Spleen (tissue), 13 donors: ENCODE measurements at places on chromosomes 7 and 10. TPM values are rescaled to one million over a fixed set of nuclear protein-coding genes. Genes with fewer than 3 reads are reported as not detected.
A peak's percentile ranks its signal among the peaks of the same experiment; 100 is the strongest.

DNA sequence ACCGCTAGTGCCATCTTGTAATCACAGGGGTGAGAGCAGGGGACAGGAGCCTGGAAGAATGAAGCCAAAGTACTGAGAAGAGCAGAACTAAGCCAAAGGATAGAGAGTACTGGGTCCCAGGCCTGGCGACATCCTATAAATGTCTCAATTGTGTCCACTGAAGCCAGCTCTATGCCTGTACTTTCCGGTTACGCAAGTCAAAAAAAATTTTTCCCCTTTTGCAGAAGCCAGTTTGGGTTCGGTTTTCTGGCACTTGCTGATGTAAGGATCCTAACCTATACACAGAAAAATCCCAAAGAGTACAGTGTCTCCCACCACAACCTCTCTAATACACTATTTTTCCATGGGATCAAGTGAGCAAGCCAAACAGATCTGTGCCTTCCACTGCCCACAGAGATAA is 61.1 kb downstream of the PLXNA4 start:
- H3K27ac ChIP-seq, result no peak overlapping the region
- no peaks in the 10 kb centered on the region for H3K4me1 ChIP-seq
- H3K27me3 ChIP-seq, result no peaks in the 10 kb centered on the region
- DNase-seq, result no peak
- no peak overlapping the region for H3K4me3 ChIP-seq

The JCAD gene
- polyA plus RNA-seq, result 0.83 TPM

- no peak overlapping the region for H3K27ac ChIP-seq
- peak; percentile 90 for DNase-seq
- peaks cover 14% of the 10 kb centered on the region for H3K4me1 ChIP-seq
- peak overlapping the region; percentile 45 for H3K4me3 ChIP-seq
Observed at GRCh38 chr7:118214051-118214832, 10.3 kb upstream of the ANKRD7 start.

DNA sequence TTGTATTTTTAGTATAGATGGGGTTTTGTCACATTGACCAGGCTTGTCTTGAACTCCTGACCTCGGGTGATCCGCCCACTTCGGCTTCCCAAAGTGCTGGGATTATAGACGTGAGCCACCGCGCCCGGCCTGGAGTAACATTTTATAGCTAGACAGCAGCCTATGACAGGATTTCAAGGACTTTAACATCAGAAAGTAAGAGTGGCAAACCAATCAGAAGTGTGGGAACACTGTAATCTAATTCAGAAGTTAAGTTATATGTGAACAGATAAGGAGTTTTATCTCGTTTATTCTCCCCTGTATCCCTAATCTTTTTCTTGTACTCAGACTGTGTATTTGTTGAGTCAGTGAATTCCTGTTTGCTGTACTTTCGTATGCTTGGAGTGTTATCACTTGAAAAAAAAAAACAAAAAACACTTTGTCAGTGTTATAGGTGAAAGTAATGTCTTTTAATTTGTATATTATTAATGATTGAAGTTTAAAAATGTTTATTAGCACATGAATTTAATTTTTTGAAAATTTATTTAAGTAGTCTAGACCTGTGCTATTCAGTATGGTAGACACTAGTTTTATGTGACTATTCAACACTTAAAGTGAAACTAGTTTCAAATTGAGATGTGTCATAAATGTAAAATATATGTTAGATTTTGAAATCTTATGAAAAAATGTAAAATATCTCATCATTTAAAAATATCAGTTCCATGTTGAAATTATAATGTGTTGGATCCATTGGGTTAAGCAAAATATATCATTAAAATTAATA is 38.6 kb downstream of the RSBN1L start:
- peaks cover 48% of the 10 kb centered on the region for H3K4me1 ChIP-seq
- no peak for DNase-seq
- peaks cover 33% of the 10 kb centered on the region for H3K36me3 ChIP-seq
- no peaks in the 10 kb centered on the region for H3K27me3 ChIP-seq
- no peak overlapping the region for H3K27ac ChIP-seq

DNA sequence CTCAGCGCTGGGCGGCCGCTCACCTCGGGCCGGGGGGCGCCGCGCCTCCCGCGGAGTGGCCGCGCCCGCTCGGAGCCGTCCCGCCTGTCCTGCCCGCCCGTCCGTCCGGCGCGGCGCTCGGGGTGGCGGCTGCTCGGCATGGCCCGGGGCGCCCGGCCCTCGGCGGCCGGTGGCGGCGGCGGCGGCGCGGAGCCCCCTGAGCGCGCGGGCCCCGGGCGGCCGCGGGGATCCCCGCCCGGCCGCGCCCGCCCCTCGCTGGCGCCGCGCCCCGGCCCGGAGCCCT is 338 bp downstream of the SDK1 start:
- peak overlapping the region; percentile 57 for H3K4me3 ChIP-seq
- no peak for DNase-seq
- peak overlapping the region; percentile 41 for H3K27ac ChIP-seq
- H3K4me1 ChIP-seq, result peaks cover 18% of the 10 kb centered on the region
- H3K36me3 ChIP-seq, result no peaks in the 10 kb centered on the region

- no peak overlapping the region for H3K4me3 ChIP-seq
- no peak overlapping the region for H3K27ac ChIP-seq
- no peak for DNase-seq
- H3K27me3 ChIP-seq, result no peaks in the 10 kb centered on the region
Observed at GRCh38 chr10:34580643-34581042, 234.5 kb downstream of the PARD3 start.

- no peaks in the 10 kb centered on the region for H3K4me1 ChIP-seq
- peak; percentile 54 for DNase-seq
- no peaks in the 10 kb centered on the region for H3K36me3 ChIP-seq
- H3K27me3 ChIP-seq, result no peaks in the 10 kb centered on the region
- no peak overlapping the region for H3K4me3 ChIP-seq
Observed at GRCh38 chr10:12416344-12417050, 67.2 kb downstream of the CAMK1D start.

DNA sequence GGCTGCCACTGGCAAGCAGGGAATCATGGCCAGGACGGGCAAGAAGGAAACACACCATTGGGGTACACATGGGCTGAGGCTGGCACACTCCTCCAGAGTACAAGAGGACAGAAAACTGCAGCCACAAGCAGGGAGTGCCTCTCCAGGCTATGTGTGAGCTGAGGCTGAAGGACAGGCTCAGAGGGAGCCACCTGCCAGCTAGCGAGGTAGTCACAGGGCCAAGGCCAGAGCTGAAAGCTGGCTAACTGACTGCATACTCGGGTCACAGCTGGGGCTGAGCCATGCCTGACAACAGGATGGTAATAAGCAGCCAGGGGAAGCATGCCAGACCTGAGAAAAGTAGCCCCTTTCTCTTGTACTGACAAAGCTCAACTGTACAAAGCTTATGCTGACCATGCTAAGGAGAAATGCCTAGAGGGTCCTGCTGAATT is 52.0 kb downstream of the KIF5B start:
- H3K27me3 ChIP-seq, result no peaks in the 10 kb centered on the region
- H3K36me3 ChIP-seq, result no peaks in the 10 kb centered on the region
- H3K4me1 ChIP-seq, result no peaks in the 10 kb centered on the region
- DNase-seq, result peak; percentile 82
- H3K27ac ChIP-seq, result peak overlapping the region; percentile 71

- no peak overlapping the region for H3K4me3 ChIP-seq
- H3K36me3 ChIP-seq, result no peaks in the 10 kb centered on the region
- no peaks in the 10 kb centered on the region for H3K4me1 ChIP-seq
- no peaks in the 10 kb centered on the region for H3K27me3 ChIP-seq
Observed at GRCh38 chr7:8094164-8095140, 125.9 kb downstream of the GLCCI1 start.

GRCh38 chr10:121637437-121637836 is 39.2 kb upstream of the FGFR2 start:
- no peak overlapping the region for H3K27ac ChIP-seq
- no peaks in the 10 kb centered on the region for H3K4me1 ChIP-seq
- H3K27me3 ChIP-seq, result no peaks in the 10 kb centered on the region
- H3K36me3 ChIP-seq, result no peaks in the 10 kb centered on the region
- no peak for DNase-seq

The GPRIN2 gene
- polyA plus RNA-seq, result not detected

- peak overlapping the region; percentile 86 for H3K27ac ChIP-seq
- no peaks in the 10 kb centered on the region for H3K36me3 ChIP-seq
- H3K27me3 ChIP-seq, result no peaks in the 10 kb centered on the region
- peak; percentile 94 for DNase-seq
- H3K4me3 ChIP-seq, result peak overlapping the region; percentile 23
Observed at GRCh38 chr10:6050801-6051445, 11.2 kb downstream of the IL2RA start.

- no peaks in the 10 kb centered on the region for H3K4me1 ChIP-seq
- H3K4me3 ChIP-seq, result no peak overlapping the region
- no peaks in the 10 kb centered on the region for H3K27me3 ChIP-seq
- H3K36me3 ChIP-seq, result no peaks in the 10 kb centered on the region
- no peak for DNase-seq
Observed at GRCh38 chr7:20624666-20625385, 9.4 kb downstream of the ABCB5 start.

DNA sequence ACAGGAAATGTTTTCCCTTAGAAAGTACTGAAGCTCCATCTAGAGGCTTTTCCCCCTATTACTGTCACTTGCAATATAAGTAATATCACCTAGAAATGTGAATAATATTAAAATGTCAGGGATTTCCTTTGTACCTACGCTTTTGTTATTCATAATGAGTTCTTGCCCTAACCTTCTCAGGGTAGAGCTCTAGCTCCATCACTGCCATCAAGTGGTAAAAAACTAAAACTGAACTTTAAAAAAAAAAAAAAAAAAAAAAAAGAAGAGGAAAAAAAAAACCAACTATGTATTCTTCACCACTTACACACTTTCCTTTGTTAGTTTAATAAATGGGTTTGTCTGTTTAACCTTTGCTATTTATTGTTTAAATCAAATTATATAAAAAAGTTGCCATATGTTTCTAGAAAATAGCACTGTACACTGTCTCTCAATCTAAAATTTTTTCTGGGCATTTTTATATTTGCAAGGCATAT is 49.9 kb downstream of the DNAJC1 start:
- H3K4me1 ChIP-seq, result peaks cover 18% of the 10 kb centered on the region
- no peak for DNase-seq
- H3K27ac ChIP-seq, result no peak overlapping the region
- H3K27me3 ChIP-seq, result no peaks in the 10 kb centered on the region

DNA sequence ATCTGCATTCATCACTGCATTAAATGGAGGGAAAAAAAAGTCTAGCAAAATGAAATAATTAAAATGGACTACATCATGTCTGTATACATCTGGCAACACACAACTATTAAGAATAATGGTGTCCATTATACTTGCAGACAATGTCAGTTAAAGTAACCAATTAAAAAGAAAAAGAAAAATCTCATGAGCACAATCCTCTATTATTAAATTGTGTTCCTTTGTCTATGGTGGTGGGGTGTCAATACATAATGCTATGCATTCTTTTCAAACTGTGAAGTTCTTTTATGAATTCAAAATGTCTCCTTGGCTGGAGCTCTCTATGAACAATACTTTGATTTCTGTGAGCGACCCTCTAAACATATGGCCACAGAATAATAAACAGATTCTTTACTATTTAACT is 63.5 kb downstream of the NRP1 start:
- H3K27ac ChIP-seq, result no peak overlapping the region
- H3K36me3 ChIP-seq, result peaks cover 4% of the 10 kb centered on the region
- no peaks in the 10 kb centered on the region for H3K27me3 ChIP-seq
- no peak overlapping the region for H3K4me3 ChIP-seq
- DNase-seq, result no peak

The NPFFR1 gene
- polyA plus RNA-seq, result 0.15 TPM

DNA sequence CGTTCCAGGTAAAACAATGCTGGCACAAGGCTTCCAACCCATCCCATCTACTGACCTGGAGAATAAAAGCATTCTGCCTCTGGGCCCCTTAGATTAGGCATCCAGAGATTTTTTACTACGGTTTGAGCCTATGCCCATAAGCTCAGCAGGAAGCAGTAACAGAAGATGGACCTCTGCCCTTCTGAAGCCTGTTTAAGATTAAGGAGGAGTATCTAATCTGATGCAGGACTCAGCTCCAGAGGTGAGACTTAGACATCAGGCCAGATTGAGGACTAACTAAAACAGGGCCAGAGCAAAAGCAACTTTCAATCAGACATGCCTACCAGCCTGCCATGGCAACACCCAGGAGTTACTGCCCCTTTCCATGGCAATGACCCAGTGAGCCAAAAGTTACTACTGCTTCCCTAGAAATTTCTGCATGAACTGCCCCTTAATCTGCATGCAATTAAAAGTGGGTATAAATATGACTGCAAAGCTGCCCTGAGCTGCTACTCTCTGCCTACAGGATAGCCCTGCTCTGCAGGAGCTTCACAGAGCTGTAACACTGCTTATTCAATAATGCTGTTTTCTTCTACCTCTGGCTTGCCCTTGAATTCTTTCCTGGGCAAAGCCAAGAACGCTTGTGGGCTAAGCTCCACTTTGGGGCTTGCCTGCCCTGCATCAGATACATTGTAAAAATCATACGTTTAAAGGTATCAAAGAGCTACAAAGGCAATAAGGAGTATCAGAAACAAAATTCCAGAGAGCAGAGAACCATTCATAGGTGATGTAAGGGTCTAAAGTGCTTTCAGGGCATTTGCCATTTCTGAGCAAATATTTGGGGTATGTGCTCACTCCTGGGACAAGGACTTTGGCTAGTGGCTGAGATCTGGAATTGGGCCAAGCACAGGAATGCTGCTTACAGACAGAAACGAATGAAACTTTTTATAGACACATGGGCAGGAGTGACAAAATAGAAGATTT is 25.0 kb upstream of the CNNM1 start:
- H3K4me3 ChIP-seq, result no peak overlapping the region
- H3K4me1 ChIP-seq, result no peaks in the 10 kb centered on the region
- H3K27me3 ChIP-seq, result peaks cover 11% of the 10 kb centered on the region
- H3K27ac ChIP-seq, result no peak overlapping the region

- H3K27me3 ChIP-seq, result peaks cover 5% of the 10 kb centered on the region
- no peaks in the 10 kb centered on the region for H3K36me3 ChIP-seq
- no peak overlapping the region for H3K27ac ChIP-seq
- H3K4me3 ChIP-seq, result no peak overlapping the region
Observed at GRCh38 chr7:21173436-21173835, 254.4 kb upstream of the SP4 start.

DNA sequence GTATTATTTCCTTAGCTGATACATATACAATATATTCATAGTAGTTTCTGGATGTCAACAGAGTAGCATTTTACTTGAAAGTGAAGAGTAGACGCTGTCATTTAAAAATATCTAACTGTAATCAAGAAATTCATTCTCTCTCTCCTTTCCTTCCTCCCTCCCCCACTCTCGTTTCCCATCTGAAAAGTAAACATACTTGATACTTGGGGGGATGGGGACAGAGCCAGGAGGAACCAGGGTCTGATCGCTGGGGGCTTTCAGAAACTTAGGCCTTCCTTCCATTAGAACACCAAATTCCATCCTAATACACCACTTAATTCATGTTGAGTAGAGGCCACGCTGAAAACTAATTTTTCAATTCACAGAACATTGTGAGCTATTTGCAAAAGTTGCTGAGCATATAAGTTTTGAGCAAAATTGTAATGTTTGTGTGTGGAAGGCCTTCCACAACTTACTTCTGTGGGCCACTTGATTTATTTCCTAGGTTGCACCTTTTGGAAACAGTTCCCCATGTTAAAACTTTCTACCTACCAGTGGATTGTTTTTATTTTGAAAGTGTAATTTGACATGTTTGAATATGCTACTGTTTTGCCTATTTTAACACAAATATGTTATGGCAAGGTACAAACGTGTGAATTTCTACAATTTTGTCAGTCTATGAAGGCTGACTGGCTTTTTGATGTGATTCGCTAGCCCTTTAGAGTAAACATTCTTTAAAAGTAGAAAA is 35.2 kb downstream of the CNPY1 start:
- peaks cover 11% of the 10 kb centered on the region for H3K4me1 ChIP-seq
- H3K27me3 ChIP-seq, result peaks cover 7% of the 10 kb centered on the region
- H3K4me3 ChIP-seq, result no peak overlapping the region
- no peak overlapping the region for H3K27ac ChIP-seq
- no peaks in the 10 kb centered on the region for H3K36me3 ChIP-seq

- no peaks in the 10 kb centered on the region for H3K27me3 ChIP-seq
- H3K4me1 ChIP-seq, result peaks cover 30% of the 10 kb centered on the region
- no peak overlapping the region for H3K27ac ChIP-seq
- no peak overlapping the region for H3K4me3 ChIP-seq
Observed at GRCh38 chr10:78766603-78767002, 302.2 kb upstream of the ZMIZ1 start.
